H9 (cell line): ENCODE measurements at places on chromosomes 12 and 14.
A peak's percentile ranks its signal among the peaks of the same experiment; 100 is the strongest.

DNA sequence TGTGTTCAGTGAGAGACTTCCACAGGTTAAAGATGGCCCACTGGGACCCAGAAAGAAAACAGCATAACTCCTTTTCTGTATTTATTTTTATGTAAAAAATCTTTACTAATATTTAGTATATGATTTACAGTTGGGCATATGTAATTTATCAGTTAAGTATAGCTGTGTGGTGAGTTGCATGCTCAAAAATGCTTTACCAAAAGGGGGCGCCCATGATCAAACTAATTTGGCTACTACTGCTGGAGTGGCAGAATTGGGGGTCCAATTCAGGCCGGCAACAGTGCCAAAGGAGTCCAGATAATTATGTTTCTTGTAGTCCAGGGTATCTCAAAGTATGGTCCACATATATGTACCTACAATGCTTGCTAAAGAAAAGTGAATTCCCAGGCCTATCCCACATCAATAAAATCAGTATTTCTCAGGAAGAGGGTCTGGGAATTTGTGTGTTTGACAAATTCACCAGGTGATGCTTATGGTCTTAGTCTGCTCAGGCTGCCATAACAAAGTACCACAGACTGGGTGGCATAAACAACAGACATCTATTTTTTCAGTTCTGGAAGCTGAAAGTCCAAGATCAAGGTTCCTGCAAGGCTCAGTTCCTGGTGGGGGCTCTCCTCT is 152.0 kb downstream of the KTN1 start:
- peak; percentile 44 for DNase-seq

DNA sequence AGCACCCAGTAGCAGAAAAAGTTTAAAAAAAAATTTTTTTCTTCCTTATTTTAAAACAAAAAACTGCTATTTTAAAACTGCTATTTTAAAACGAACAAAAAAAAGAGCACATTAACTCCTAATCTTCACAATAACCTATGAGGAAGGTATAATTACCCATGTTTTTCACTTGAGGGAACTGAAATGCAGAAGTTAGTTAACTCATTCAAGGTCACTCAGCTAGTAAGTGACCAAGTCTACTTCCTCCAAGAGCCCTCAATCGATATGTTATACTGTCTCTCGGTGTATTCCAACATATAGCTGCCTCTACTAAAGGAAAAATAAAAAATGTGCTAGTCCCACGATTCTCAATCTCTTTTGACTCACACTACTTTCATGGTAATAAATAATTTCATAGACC is 7.8 kb downstream of the RPAP3 start:
- DNase-seq = no peak

GRCh38 chr12:124207617-124208016 is 87.3 kb upstream of the RFLNA start:
- DNase-seq = no peak

- DNase-seq = no peak
Observed at GRCh38 chr14:98494582-98494981, 777.4 kb downstream of the BCL11B start.

- no peak for DNase-seq
Observed at GRCh38 chr12:44830566-44831055, 45.5 kb downstream of the NELL2 start.

DNA sequence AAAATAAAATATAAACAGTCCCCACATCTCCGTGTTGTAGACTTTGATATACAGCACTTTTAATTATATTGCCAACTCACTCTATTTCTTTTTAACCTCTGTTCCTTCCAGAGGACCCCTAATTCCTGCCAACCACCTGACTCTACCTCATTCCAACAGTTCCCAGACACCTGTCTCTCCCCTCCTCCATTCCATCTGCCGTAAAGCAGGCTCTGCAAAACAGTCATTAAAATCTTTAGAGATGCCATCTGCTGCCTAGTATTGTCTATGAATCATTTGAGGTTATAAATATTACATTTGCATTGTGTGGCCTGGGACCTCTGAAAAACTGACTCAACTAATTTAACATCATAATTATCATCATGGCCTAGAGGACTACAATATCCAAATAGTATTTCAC is 148.8 kb upstream of the DCN start:
- DNase-seq = no peak

GRCh38 chr14:33566082-33566481 is 384.8 kb downstream of the EGLN3 start:
- DNase-seq = no peak
